Mesothelial cell of epicardium (in vitro differentiated cells): ENCODE measurements at places on chromosomes 2 and 18. TPM values are rescaled to one million over a fixed set of nuclear protein-coding genes. Genes with fewer than 3 reads are reported as not detected.

GRCh38 chr2:92073036-92073814 is 2798.0 kb upstream of the TEKT4 start:
- no peak for DNase-seq

GRCh38 chr2:172119089-172119488 is 16.4 kb upstream of the DLX2 start:
- no peak for DNase-seq

DNA sequence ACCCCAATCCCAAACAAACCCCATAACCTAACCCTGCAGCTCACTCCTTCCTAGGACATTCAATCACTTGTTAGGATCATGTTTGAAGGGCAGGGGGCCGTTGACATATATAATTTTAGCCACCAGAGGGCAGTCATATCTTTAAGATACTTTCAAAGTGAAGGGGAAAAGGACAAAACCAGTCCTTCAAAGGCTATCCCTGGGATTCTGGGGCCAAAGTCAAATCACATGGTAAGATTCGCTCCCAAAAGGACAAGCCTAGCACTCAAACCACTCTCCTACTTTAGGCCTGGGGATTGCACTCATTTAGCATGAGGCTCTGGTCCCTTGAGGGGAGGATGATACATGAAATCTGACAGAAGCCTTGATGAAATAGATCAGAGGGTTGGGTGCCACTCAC is 44.6 kb downstream of the HAUS1 start:
- no peak for DNase-seq

- no peak for DNase-seq
Measured at GRCh38 chr18:4078246-4078645, 376.9 kb downstream of the DLGAP1 start.

DNA sequence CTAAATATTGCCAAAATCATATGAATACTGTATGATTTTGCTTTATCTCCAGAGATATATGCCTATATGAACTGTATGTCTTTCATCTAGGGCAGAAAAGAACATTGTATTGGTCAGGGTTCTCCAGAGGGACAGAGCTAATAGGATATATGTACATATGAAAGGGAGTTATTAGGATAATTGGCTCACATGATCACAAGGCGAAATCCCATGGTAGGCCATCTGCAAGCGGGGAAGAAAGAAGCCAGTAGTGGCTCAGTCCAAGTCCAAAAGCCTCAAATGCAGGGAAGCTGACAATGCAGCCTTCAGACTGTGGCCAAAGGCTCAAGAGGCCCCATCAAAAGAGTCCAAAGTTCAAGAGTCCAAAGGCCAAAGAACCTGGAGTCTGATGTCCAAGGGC is 209.9 kb downstream of the RNF144A start:
- no peak for DNase-seq

GRCh38 chr18:8777846-8778245 is 72.5 kb downstream of the MTCL1 start:
- no peak for DNase-seq

DNA sequence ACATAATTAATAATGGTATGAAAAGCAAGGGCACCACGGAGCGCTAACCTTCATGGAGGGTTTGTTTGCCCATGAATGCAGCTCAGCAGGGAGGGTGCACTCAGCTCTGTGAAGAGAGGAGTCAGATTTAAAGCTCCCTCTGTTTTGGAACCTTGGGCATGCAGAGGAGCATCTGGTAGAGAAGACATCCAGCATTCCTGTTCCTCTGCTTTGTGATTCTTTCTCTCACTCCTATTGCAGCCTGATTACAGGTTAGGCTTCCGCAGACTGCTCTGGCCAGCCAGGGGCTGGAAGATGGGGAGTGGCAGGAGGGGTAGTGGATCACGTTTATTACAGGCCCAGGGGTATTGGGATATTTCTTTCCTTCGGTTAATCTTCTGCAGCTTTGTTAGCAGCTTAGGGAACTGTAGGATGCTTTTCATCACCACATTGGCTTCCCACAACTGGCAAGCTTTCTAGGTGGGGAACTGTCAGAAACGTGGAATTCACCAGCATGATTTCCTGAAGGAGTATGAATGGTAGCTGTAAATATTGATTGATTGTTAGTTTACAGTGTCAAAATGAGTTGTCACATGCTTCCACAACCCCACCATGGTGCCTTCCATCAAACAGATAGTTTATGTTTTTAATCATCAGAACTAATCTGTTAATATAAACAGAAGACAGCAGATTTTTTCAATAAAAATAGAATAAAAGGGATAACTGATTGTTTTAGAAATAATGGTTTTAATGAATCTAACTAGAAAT is 201.1 kb downstream of the VAPA start:
- DNase-seq: no peak

DNA sequence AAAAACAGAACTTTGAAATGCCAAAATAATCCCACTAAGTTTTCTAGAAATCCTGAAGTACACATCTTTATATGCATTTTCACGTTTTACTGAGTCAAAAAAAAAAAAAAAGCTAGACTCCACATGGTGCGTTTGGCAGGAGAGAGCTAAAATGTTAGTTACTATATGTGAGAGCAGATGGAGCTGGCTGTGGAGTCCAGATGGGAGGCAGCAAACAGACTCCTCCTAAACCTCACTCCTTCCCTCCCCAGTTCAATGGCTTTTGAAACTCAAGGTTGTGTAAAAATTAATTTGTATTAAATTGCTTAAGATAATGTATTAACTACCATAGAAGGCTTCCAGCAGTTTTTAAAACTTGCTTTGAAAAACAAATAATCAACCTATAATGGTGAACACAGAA is 248.8 kb downstream of the AGPS start:
- no peak for DNase-seq

GRCh38 chr18:59271606-59272220 is 1.5 kb downstream of the RAX start:
- DNase-seq: no peak

DNA sequence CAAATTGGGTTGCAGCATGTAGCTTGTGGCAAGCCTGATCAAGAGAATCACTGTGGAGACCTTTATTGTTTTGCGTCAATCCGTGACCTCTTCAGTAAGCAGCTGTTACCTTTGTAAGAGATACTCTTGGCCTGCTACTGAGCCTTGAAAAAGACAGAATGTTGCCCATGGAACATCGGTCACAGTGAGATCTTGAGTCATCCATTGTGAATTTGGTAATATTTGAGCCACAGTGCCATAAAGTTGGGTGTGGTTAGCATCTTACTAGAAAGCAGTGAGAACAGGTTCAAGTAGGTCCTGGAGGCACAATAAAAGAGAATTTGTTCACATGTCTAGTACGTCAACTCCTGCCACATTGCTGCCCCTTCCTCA is 12.7 kb upstream of the EFR3B start:
- no peak for DNase-seq

- no peak for DNase-seq
Measured at GRCh38 chr2:102010902-102011301, 19.1 kb downstream of the IL1R2 start.

DNA sequence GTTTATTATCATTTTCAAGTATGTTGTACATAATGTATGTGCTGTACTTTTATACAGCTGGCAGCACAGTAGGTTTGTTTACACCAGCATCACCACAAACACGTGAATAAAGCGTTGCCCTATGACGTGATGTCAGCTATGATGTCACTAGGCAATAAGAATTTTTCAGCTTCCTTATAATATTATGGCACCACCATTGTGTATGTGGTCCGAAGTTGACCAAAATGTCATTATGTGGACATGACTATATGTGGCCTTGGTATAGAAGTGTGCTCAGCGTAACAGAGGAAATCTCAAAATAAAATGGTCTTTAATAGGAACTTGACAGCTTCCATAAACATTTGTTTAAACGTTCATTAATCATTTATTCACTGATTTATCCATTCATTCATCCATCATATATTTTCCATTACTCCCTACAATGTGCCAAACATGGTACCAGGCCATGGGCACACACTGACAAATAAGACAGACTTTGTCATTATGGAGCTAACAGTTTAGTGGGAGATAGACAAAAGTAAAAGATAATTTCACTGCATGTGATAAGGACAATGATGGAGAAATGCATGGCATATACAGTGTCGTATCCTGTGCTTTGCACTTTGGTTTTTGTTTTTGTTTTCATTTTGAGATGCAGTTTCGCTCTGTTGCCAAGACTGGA is 15.0 kb upstream of the DGUOK start:
- DNase-seq: no peak

- DNase-seq: no peak
Measured at GRCh38 chr2:190964170-190964795, 49.7 kb downstream of the STAT1 start.

GRCh38 chr2:146324951-146325350 is 1519.9 kb upstream of the ACVR2A start:
- no peak for DNase-seq

GRCh38 chr2:99299580-99299979 is 1.4 kb downstream of the LYG1 start:
- no peak for DNase-seq

GRCh38 chr2:134275058-134275862 is 21.4 kb downstream of the MGAT5 start:
- DNase-seq: no peak

DNA sequence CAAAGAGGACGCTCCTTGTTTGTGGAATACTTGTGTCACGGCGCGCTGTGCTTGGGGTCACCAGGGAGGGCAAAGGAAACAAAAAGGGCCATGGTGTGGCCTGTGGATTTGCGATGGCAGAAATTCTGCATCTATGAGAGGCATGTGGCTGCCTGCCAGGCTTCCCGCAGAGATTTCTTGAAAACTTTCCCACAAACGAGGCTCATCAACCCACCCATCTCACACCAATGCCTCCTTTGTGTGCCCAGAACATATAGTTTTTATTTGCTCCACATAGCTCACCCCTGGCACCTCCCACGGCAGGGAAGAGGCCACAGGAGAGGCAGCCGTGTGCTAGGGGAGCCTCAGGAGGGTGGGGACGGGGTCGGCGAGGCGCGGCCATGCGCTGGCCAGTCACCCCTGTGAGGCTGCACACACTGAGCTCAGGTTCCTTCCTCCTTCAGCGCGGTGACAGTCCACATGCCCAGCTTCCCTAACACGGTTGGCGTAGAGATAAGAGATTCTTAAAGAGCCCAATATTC is 100.3 kb downstream of the MBP start:
- no peak for DNase-seq

DNA sequence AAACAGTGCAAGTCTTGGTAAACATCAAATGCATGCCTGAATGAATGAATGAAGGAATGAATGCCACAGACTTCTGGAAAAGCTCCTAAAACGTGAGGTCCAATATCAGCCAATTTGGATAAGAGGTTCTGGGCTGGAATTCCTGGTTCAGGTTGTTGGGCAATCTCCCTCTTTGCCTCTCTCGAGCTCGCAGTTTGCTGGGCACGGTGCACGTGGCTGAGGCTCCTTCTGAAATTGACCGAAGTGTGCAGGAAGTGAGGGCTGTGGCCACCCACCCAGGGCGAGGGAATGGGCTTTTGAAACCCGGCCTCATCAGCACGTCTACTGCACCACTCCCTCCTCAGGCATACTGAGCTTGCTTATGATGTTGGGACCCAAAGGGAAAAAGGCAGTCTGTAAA is 288.8 kb upstream of the HS6ST1 start:
- DNase-seq: no peak

- DNase-seq: no peak
Measured at GRCh38 chr2:25586726-25587144, 86.6 kb downstream of the DTNB start.

- DNase-seq: no peak
Measured at GRCh38 chr2:60400462-60401246, 152.8 kb downstream of the BCL11A start.

DNA sequence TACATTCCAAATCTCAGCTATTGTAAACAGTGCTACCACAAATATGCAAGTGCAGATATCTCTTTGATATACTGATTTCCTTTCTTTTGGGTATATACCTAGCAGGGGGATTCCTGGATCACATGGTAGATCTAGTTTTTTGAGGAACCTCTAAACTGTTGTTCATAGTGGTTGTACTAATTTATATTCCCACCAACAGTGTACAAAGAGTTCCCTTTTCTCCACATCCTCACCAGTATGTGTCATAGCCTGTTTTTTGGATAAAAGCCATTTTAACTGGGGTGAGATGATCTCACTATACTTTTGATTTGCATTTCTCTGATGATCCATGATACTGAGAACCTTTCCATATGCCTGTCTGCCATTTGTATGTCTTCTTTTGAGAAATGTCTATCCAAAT is 6.3 kb upstream of the CCNT2 start:
- DNase-seq: no peak

- no peak for DNase-seq
Measured at GRCh38 chr2:78201064-78201575, 678.9 kb upstream of the LRRTM4 start.

GRCh38 chr18:51082571-51083267 is 52.7 kb downstream of the SMAD4 start:
- DNase-seq: no peak

GRCh38 chr2:84846741-84847142 is 34.1 kb downstream of the TRABD2A start:
- no peak for DNase-seq

DNA sequence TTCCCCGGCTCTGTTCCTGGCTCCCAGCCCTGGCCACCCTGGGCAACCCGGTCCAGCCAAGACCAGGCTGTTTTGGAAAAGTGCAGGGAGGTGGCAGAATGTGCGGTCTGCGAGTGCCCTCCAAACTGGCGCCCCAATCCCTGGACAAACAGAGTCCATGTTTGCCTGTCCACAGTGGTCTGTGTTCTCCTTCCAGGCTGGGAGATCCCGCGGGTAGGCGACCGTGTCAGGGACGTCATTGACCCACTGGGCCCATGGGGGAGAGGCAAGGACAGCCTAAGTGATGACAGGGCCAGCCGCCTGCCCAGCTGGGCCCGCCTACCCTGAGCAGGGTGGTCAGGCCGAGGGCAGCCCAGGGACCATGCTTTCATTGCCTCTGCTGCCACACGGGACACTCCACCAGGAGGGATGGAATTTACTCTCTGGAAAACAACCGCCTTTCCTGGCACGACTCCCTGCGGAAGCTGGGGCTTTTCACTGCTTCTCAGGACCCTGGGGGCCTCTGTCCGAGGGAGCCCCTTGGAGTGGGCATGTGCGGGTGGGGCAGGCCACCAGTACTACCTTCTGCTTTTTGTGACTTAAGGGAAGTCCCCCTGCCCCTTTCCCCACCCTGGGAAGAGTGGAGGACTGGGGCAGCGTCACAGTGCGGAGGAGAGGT is 20.1 kb downstream of the CYP26B1 start:
- peak; percentile 55 for DNase-seq

SLC8A1 gene
- 27.2 to 30.7 TPM (median 29.6 TPM) in 3 replicates for total RNA-seq

COBLL1 gene
- total RNA-seq: 98.5 to 110 TPM (median 109 TPM) in 3 replicates

ARMC9 gene
- total RNA-seq: 49.8 to 52.3 TPM (median 51.6 TPM) in 3 replicates

GLI2 gene
- total RNA-seq: 65.3 to 67.0 TPM (median 65.6 TPM) in 3 replicates

LOXHD1 gene
- total RNA-seq: 0.07 to 0.14 TPM in 2 of 3 replicates, not detected in the other

SMYD5 gene
- total RNA-seq: 29.8 to 34.3 TPM (median 34.2 TPM) in 3 replicates

CELF4 gene
- total RNA-seq: 2.0 to 2.4 TPM (median 2.3 TPM) in 3 replicates

VAMP8 gene
- 51.0 to 55.7 TPM (median 55.5 TPM) in 3 replicates for total RNA-seq

TNFAIP6 gene
- 0.93 to 1.7 TPM (median 1.2 TPM) in 3 replicates for total RNA-seq

SPC25 gene
- 9.1 to 10.3 TPM (median 10.1 TPM) in 3 replicates for total RNA-seq

NAT8 gene
- not detected in 3 replicates for total RNA-seq

UGT1A5 gene
- not detected in 3 replicates for total RNA-seq

COLEC12 gene
- total RNA-seq: 68.7 to 70.5 TPM (median 70.0 TPM) in 3 replicates

UGT1A10 gene
- total RNA-seq: not detected in 3 replicates

CRACDL gene
- total RNA-seq: 1.1 to 1.7 TPM (median 1.7 TPM) in 3 replicates

AQP12A gene
- total RNA-seq: not detected in 3 replicates

PID1 gene
- total RNA-seq: 2.0 to 2.4 TPM (median 2.1 TPM) in 3 replicates

CD8A gene
- 0.31 to 0.38 TPM (median 0.36 TPM) in 3 replicates for total RNA-seq

STAT1 gene
- 100 to 106 TPM (median 100 TPM) in 3 replicates for total RNA-seq

POTEJ gene
- total RNA-seq: not detected in 3 replicates
